ENCODE measurements at places on chromosomes 1 and 21.

GRCh38 chr1:228085287-228085951, 2.9 kb downstream of the ARF1 start:
- peak; percentile 43 for DNase-seq

- no peak for DNase-seq
These were observed 69.8 kb upstream of the SCAF4 start for GRCh38 chr21:31801551-31802219.

GRCh38 chr1:145827966-145828365, 4.0 kb downstream of the POLR3C start:
- DNase-seq, result no peak

GRCh38 chr1:32100359-32100758, 7.5 kb upstream of the KPNA6 start:
- DNase-seq, result peak; percentile 65

GRCh38 chr1:89605692-89606091, 27.2 kb upstream of the LRRC8C start:
- no peak for DNase-seq

GRCh38 chr21:25512095-25513081, 94.9 kb downstream of the MRPL39 start:
- no peak for DNase-seq

- DNase-seq, result peak; percentile 80
These were observed 3.4 kb upstream of the NVL start for GRCh38 chr1:224333309-224333926.

All from NB4 (cell line).